ENCODE measurements at places on chromosomes 4 and X. TPM values are rescaled to one million over a fixed set of nuclear protein-coding genes. Genes with fewer than 3 reads are reported as not detected.
A peak's percentile ranks its signal among the peaks of the same experiment; 100 is the strongest.

DCAF12L1 gene
- not detected for total RNA-seq

DNA sequence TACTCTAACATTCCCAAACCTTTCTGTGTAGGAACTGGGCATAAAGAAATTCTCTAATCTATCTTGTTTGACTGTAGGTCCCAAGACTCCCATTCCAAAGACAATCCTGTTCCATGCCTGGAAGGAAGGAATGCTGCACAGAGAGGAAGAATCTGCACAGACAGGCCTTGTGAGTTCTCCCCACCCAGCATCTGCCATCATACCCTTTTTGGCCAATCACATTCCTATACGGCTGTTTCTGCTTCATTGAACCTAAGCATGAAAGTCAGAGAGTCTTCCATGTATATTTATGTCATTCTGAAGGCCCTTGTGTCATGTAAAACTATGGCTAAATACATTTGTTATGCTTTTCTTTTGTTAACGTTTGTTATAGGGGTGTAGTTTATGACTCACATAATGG is 667.7 kb upstream of the IGFBP7 start:
- no peak for DNase-seq

DNA sequence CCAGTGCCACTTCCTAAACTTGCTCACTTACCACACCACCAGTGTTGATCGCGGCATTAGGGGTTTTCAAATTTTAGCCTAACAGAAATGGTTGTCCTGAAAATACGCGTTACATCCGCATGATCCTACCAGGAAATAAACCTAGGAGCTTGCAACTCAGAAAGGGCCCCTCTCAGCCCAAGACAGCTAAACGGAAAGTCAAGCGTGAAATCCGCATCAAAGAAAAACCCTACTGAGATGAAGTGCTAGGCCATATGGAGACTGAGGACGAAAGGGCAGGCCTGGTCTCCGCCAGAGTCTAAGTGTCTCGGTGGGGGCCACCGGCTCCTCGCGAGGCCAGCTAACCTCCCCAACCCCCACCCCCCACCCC is 626 bp downstream of the YTHDC1 start:
- peak; percentile 27 for DNase-seq

TRPC3 gene
- total RNA-seq, result 5.9 TPM

- no peak for DNase-seq
Measured at GRCh38 chrX:49106930-49107329, 16.6 kb downstream of the GPKOW start.

BEND4 gene
- total RNA-seq, result 13.8 TPM

DNA sequence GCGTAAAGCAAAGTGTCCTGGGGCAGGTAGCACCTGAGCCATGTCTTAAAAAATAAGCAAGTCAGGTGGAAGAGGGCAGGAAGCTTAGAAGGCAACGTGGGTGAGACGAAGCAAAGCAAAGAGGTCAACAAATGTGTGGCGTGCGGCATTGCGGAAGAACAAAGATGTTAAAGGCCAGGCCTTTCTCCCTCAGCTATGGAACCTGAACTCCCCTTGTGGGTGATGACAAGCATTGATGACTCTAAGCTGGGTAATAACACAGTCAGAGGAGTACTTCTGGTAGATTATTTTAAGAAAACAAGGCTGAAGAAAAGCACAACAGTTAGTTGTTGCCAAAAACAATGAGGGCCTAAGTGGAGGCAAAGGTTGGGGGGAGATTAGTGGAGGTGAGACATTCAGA is 29.0 kb upstream of the SORBS2 start:
- no peak for DNase-seq

DNA sequence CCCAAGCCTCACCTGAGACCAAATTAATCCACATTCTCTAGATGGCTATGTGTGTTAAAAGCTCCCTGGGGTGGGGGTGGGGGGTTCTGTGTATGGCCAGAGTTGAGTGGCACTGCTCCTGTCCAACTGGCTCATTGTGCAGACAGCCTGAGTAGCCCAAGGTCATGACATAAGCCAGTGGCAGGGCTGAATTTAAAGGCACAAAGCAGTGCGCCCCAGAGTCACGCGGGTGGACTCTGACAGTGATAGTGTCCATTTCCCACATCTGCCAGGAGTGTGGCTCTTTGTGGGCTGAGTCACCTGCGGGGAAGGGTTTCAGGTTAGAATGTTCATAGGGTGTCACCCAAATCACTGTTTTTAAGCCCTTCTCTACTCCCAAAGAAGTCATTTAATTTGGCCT is 45.4 kb downstream of the SCD5 start:
- no peak for DNase-seq

GRCh38 chr4:175106301-175106700 is 188.1 kb downstream of the ADAM29 start:
- DNase-seq, result no peak

GRCh38 chr4:184345573-184345922 is 127.9 kb upstream of the ENPP6 start:
- DNase-seq, result no peak

- no peak for DNase-seq
Measured at GRCh38 chr4:54268151-54268550, 39.1 kb downstream of the PDGFRA start.

- no peak for DNase-seq
Measured at GRCh38 chr4:164483711-164484110, 270.2 kb upstream of the SMIM31 start.

GRCh38 chr4:2399216-2399615 is 19.2 kb downstream of the ZFYVE28 start:
- DNase-seq, result no peak

- DNase-seq, result no peak
Measured at GRCh38 chrX:136635235-136635634, 12.7 kb upstream of the CD40LG start.

DNA sequence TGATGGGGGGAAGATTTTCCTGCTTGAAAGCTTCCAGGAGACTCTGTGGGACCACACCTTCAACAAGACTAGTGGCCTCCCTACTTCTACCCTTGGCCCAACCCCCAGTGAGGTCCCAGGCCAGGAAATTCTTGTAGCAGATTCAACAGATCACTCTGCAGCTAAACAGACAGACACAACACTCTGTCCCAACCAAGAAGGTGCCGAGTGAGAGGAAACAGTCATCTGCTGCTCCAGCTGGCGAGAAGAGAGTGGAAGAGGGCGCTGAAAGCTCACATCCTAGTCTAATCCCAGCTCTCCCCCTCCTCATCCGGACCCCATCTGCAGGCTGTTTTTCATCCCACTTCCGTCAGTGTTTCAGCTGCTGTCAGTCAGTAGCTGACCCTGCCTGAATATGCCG is 63.4 kb downstream of the CHRDL1 start:
- DNase-seq, result no peak

GPR143 gene
- total RNA-seq, result 2.4 TPM

GRCh38 chr4:17447056-17447455 is 64.8 kb downstream of the QDPR start:
- DNase-seq, result no peak

SHROOM3 gene
- 24.1 TPM for total RNA-seq

GRCh38 chrX:84336646-84337045 is 148.6 kb upstream of the RPS6KA6 start:
- DNase-seq, result no peak

FAM9B gene
- total RNA-seq, result 2.8 TPM

DNA sequence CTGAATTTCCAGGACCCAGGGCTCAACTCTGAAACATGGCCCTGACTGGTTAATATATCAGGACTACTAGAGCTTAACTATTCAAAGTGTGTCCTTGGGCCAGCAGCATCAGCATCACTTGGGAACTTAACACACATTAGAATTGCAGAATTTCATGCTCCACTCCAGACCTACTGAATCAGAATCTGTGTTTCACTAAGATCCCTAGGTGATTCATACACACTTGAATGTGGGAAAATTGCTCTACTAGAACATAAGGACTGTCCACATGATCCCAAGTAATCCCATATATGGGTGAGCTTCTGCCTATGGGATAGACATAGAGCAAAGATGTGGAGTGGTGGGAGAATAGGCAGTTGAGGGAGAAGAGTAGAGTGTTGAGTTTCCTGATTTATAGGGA is 192.5 kb upstream of the CLNK start:
- DNase-seq, result no peak

DNA sequence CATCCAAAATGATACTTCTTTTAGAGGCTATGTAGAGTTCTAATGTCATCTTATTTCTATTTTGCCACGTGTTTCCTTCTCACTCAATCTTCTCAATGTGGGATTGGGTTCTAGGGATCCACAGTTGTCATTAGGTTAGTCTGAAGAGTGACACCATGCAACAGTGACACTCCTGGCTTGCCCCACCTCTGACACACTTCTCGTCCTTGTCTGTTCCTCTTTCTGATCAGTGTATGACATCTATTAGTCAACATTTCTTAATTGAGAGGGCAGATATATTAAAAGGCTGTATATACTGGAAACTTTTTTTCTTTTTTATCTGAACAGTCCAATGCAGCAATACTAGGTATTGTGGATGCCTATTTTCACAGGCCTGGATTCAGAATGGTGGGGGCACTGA is 67.6 kb upstream of the GYPA start:
- no peak for DNase-seq

SPIN3 gene
- 23.0 TPM for total RNA-seq

GRCh38 chrX:49999087-49999486 is 76.7 kb downstream of the CLCN5 start:
- no peak for DNase-seq

SRPX gene
- total RNA-seq, result 91.2 TPM

- no peak for DNase-seq
Measured at GRCh38 chr4:74168841-74169240, 10.9 kb downstream of the MTHFD2L start.

DNA sequence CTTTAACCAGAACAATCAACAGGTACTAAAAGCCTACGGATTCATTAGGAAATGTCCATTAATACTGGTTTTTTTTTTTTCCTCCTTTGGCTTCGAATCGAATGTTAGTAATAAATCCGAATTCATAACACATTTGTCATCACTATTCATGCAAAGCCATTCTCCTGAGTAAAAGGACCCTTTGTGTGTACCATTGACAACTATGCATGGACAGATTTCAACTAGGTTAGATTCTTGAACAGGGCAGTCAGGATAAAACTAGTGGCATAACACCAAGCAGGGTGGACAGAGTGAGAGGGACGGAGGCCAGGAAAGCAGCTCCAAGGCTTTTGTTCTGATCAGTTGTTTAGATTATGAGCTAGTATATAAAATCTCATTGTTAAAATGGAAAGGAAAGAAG is 1722.0 kb upstream of the TENM3 start:
- no peak for DNase-seq

- DNase-seq, result no peak
Measured at GRCh38 chrX:18884916-18885315, 99.0 kb downstream of the PHKA2 start.

- no peak for DNase-seq
Measured at GRCh38 chr4:152856960-152857359, 77.2 kb downstream of the ARFIP1 start.

CCDC110 gene
- total RNA-seq, result 0.29 TPM

TSC22D3 gene
- 388 TPM for total RNA-seq

VCX2 gene
- total RNA-seq, result not detected

MSMO1 gene
- total RNA-seq, result 8.7 TPM

- DNase-seq, result no peak
Measured at GRCh38 chrX:45710081-45710801, 509.6 kb upstream of the DIPK2B start.

- no peak for DNase-seq
Measured at GRCh38 chr4:762211-763190, 56.9 kb downstream of the PCGF3 start.

PGAM4 gene
- not detected for total RNA-seq

DNA sequence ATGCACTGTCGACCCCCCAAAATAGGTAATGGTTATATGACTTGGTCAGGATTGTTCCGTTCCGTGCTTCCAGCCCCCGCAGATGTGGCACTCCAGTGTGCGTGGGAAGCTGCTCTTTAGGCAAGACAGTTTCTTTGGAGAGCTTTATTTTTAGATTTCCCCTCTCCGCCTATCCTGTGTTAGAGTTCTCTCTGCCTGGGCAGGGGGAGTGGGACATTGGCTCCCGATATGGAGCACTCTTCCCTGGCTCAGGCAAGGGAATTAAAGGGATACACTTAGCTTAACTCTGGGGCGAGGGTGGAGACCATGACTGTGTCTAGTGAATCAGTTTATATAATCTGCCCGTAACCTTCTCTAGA is 36.0 kb downstream of the DLG3 start:
- DNase-seq, result peak; percentile 17

ABLIM2 gene
- 6.0 TPM for total RNA-seq

- no peak for DNase-seq
Measured at GRCh38 chr4:151114986-151115385, 15.6 kb downstream of the RPS3A start.

GRCh38 chrX:18941896-18942295 is 42.0 kb downstream of the PHKA2 start:
- no peak for DNase-seq
